ENCODE measurements at places on chromosomes 1 and 21.

DNA sequence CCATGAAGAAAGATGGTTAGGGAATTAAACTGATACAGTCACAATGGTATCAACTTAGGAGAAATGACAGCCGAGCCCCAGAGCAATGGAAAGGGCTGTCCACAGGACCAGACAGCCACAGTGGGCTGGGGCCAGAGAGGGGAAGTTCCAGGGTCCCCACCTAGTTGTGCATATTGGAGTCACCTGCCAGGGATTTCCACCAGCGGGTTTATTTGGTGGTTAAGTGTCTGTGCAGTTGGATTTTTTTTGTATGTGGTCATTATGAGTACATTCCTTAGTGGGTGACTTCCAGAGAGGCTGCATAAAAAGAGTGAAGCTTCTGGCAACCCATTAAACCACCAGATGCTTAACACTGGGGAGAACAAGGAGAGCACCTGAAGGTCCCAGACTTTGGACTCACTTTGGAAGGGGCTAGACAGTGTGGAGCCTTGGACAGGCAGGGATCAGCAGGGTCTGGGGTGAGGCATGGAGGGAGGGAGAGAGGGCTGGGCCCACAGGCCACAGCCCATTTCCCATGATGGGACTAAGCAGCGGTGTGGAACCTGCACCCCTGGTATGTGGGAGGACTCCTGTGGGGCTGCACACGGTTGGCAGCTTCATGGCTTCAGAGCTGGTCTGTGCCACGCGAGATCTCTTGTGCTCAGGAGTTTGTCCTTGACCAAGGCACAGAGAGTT is 7.8 kb upstream of the PTTG1IP start:
- DNase-seq = no peak

GRCh38 chr1:95282518-95282895 is 48.5 kb downstream of the RWDD3 start:
- DNase-seq = no peak

GRCh38 chr1:205049479-205049878 is 6.5 kb downstream of the CNTN2 start:
- DNase-seq = no peak

DNA sequence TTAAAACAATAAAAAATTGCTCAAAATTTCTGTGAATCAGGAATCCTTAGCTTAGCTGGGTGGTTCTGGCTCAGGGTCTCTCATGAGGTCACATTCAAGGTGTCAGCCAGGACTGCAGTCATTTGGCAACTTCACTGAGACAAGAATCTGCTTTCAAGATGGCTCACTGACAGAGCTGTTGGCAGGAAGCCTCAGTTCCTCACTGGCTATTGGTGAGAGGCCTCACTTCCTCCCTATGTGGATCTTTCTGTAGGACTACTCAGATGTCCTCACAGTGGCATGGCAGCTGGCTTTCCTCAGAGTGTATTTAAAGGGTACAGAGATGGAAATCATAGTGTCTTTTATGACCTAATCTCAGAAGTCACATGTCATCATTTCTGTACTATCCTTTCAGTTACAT is 785.7 kb downstream of the ADGRL2 start:
- DNase-seq = peak; percentile 82

DNA sequence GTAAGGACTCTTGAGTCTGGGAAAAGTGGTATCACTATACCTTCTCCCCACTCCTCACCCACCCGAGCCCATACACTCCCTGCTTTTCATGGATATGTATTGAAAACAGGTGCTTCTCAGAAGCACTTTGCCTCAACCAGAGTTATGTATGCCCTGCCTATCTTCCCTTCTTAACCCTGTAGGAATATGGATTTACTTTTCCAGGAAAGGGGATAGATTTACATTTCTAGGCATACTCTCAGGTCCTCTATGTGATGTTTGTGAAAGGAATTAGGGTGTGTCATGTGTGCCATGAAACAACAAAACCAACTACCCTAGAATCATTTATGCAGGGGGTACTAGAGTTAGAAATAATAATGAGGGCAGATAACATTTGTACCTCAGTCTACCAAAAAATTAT is 11.0 kb upstream of the STX12 start:
- DNase-seq = no peak

DNA sequence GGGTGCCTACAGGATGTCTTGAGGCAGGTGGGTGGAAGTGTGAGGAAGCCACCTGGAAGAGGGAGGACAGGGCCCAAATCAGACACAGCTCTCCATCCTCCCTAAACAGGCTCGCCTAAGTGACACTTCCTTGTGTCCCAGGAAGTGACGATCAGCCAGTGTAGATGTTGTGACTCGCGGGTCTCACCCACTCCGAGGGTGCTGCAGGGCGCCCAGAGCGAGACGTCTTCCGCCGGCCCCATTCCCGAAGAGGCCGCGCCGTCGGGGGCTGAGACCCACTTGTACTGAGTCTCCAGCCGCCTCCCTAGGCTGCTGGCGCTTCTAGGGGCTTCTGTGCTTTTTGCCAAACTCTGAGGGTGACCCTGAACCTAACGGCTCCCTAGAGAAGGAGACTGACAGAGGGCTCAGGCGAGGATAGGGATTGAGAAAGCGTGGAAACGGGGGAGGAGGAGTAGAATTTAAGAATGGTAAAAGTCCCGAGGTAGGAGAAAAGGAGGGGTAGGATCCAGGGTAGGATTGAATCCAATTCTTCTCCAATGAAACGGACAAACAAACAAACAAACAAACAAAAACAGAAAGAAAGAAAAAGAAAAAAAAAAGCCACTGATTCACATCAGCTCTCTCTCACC is 543 bp upstream of the MARK1 start:
- DNase-seq = no peak

DNA sequence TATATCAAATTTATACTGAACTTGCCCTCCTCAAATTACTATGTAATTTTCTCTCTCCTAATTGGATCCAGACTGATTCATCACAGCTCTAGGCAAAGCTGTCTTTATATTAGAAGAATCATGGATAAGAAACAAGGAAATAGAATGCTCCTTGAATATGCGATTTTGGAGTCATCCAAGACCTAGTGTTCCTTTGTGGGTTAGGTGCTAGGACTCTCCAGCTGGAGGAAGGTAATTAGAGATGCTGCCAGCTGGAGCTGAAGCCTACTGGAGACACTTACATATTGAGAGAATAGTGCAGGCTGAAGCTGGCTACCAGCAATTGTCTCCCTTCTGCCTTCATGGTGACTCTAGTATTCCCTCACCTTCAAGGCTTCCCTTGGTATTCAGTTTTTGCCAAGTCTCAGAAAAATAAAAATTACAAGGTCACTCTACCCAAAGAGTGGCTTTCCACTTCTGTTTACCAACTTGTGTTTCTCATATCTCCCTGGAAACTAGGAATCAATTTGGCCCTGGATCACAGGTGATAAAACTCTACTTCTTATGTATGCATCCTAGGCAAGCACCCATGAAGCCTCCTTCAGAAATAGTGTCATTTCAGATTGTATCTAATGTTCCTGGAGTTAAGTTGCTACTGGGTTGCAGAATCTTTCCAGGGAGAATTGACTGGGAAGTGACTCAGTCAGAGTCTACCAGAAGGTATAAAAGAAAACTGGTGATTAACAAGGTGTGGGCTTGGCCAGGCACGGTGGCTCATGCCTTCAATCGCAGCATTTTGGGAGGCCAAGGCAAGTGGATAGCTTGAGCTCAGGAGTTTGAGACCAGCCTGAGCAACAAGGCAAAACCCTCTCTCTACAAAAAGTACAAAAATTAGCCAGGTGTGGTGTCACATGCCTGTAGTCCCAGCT is 24.4 kb upstream of the DOCK7 start:
- no peak for DNase-seq

DNA sequence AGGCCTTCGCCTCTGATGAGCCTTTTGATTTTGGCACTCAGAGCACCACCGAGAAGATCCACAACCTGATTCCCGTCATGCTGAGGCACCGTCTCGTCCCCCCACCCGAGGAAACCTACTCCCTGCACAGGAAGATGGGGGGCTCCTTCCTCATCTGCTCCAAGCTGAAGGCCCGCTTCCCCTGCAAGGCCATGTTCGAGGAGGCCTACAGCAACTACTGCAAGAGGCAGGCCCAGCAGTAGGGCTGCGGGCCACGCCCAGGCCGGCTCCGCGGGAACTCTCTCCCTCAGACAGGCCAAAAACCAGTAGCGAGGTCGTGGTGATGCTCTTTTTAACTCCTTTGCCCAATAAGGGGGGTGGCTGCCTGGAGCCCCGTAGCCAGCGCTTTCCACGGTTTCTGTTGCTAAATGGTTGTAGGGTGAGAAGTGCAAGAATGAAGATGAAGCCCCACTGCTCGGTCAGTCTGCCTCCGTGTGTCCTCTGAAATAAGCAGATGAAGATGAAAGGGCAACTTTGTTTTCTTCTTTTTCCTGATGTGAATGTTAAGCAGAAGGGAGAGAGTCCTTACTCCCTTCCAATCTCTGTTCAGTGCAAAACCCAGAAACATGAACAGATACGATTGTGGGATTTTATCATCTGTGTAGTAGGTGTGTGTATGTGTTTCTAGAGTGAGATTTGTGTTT is 46.5 kb downstream of the COQ8A start:
- DNase-seq = no peak

DNA sequence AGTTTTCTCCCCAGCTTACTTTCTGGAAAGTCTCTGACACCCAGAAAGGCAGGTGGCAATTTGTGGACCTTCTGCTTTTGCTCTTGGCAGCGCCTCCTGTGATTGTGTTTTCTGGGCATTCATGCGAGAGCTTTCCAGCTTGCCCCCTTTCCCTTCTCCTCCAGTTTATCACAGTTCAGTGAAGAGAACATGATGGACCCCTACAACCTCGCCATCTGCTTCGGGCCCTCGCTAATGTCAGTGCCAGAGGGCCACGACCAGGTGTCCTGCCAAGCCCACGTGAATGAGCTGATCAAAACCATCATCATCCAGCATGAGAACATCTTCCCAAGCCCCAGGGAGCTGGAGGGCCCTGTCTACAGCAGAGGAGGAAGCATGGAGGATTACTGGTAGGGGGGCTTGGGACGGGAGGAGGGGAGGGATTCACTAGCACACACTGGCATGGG is 24.3 kb upstream of the IKBKE start:
- DNase-seq = no peak

GRCh38 chr1:109791495-109792043 is 27.8 kb upstream of the EPS8L3 start:
- no peak for DNase-seq

GRCh38 chr1:56686169-56686568 is 41.1 kb downstream of the PRKAA2 start:
- no peak for DNase-seq

- no peak for DNase-seq
Measured at GRCh38 chr1:93331412-93331811, 14.3 kb upstream of the DR1 start.

DNA sequence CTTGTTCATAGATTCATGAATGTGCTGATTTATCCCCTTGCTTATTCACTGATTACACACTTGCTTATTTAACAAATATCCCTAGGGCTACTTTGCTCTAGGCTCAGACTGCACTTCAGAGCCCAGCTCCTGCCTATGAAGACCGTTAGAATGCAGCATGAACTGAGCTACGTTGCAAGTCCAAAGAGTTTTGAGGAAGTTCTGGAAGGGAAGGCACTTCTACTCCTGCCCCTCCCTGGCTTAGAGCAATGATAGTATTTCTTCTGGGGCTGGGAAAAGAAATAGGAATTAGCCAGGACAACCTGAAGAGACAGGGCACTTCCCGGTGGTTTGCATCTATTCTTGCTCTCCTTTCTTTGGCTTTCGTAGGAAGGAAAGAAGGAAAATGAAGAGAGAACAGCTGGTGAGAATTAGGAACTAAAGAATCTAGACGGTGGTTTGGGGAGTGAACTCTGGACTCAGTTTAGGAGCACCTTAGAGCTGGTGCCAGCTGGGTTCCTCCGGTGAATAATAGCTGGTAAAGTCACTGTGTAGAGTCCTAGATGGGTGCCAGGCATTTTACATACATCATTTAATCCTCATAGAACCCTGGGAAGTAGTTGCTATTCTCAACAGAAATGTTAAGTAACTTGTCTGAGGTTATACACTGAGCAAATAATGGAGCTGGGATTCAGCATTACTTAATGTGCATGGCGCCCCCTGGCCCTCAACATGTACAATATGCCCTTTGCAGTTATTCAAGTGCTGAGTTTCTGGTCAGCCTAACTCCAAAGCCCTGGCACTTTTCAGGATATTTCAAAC is 65.9 kb downstream of the NDUFS5 start:
- no peak for DNase-seq

- DNase-seq = no peak
Measured at GRCh38 chr1:54795356-54795665, 5.8 kb downstream of the TTC22 start.

DNA sequence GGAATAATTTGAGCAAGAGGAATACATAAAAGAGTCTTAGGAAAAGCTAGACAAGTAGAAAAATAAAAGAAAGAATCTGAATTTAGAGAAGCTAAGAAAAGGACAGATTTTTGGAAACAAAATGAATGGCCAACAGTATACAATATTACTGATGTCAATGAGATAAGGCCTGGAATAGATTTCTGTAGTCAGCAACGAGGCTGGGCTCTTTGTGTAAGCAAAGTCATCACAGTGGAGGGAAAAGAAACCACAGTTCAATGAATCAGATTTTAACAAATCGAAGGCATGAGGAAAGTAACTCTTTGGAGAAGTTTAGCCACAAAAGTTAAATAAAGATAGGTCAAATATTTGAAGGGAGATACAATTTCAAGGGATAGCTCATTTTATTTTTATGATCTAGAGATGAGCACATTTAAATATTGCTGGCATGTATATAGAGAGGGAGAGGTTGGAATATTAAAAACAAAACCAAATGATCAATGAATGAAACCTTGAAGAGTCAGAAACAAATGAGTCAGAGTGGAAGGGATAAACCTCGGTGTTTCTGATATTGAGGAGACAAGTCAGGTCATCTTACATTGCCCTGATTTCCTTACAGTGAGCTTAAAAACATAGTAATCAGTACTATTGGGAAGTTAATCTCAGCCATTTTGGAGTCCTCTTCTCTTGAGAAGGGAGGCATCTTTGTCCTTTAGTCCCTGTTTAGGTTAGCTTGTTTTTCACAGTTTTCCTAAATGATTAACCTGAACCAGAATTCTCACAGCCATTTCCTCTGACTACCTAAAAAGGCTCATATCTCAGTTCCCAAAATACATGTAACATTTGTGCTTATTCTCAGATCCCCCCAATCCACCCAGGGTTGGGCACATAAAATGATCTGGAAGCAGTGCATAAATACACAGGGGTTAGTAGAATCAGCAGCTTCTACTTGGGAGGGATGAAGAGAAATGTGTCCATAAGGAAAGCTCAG is 620.0 kb upstream of the B3GALT2 start:
- DNase-seq = no peak

DNA sequence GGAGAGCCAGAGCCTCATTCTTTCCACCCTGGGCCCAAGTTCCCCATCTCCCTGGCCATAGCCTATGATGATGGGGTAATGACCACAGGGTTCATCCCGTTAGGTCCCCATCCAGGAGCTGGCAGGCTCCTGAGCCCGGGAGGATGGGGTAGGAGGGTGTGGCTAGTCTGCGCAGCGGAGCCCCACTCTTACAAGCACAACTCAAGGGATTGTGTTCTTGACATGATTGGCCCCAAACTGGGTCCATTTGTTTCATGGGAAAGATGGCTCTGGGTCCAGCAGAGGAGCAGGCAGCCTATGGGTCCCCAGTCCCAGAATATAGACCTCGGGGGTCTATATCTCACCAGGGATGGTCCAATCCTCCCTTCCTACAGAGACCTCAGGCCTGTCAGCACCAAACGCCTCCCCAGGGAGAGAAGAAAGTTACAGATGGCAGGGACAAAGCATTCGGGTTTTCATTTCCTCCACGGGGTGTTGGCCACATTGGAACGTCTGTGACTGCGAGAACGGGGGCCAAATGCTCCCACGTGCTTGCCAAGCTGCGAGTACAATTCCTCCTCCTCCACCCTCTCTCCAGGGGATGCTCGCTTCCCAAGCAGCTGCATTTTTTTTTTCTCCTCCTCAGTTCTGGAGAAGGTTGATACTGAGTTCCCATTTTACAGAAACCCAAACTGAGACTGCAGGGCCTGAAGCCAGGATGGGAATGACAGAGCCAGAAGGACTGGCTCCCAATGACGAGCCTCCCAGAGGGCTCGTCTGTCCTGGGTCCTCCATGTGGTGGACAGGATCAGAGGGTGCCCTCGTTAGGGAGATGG is 71.0 kb downstream of the DHRS3 start:
- no peak for DNase-seq

All from forelimb muscle (tissue), 1 donor.